ENCODE measurements at places on chromosomes 16 and 17. TPM values are rescaled to one million over a fixed set of nuclear protein-coding genes. Genes with fewer than 3 reads are reported as not detected.

C17orf100 gene
- 7.4 TPM for polyA plus RNA-seq

DNA sequence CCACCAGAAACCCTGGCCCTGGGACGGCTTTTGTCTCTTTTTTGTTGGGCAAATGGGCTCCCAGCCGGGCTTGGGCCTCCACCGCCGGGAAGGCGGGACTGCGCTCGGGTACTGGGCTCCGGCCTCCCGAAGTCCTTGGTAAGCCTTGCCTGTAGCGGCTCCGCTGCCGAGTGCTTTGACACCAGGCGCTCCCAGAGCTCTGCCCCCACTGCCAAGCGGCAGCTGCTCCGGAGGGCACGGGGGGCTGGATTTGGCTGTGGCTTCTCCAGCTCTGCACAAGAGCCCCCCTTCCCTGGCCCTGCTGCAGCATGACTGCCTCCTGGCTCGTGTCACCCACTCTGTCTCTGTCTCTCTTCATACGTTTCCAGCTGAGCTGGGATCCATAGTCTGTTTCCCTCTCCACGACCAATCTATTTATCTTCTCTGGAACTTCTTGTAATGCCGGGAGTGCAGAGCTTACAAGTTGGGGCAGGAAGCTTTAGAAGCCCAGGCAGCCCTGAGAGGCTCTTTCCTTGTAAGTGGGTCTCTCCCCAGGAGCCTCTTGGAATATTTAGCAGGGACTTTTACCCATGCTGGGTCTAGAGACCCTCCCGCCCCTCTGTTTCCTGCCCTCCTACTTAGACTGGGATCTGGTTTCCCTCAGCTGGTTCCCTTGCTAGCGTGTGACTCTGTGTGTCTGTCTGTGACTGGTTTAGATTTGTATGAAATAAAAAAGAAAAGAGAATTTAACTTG lies 246.9 kb upstream of the GSE1 start:
- DNase-seq, result no peak

- no peak for DNase-seq
Observed at GRCh38 chr17:49021095-49021767, 24.0 kb downstream of the IGF2BP1 start.

DNA sequence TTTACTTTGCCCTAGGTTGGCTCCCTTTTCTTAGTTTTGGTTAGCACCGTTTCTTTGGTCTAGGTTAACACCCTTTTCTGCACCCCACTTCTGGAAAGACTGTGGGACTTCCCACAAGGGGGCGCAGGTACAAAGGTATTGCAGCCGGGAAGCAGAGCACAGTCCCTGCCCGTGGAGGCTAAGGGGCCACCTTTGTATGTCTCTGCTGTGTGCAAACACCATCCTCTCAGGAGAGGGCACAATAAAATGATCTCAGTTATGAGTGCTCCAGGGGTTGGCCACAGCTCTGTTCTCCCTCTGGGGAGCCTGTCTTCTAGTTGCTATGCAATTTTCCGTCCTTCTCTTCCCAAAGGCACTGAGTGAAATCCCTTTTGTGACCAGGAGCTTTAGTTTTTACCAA lies 28.4 kb upstream of the TMC5 start:
- peak; percentile 73 for DNase-seq

SLC35G6 gene
- polyA plus RNA-seq, result 0.25 TPM

DNA sequence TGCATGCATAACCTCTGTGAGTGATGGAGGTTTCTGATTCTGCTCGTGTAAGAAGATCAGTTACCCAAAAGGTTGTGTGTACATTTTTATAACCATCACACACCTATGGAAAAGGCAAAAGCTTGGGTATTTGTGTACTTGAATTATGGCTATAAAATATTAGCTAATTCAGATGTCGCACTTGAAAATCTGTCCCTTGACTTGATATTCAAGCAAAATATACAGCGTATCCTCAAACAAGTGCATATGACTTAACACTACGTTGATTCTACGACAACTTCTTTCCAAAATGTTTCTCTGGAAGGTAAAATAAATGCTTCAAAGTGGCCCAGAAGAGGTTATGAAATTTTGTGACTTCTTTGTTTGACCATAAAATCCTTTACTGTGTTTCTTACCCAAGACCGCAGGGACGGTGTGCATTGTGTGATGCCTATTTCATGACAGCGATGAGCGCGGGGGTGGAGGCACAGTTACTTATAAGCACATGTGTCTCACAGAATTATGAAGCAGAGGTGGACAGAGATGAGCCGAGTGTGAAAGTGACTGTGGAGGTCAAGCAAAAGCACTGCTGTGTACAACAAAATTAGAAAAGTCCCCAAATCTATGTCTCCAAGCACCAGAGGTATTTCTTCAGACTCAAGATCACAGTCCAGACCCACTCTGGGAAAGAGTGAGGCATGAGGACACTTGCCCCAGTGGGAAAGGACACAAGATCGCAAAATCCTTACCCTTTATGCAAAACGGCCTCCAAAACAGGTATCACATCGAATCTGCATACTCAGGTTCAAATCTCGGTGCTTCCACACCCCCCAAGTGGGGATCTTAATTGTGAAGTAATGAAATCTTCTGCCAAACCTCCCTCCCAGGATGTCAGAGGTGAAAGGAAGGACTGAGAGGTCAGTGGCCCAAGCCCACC lies 4.1 kb upstream of the HOXB9 start:
- DNase-seq, result no peak

- no peak for DNase-seq
Observed at GRCh38 chr17:49971848-49972485, 3.0 kb downstream of the DLX4 start.

DNA sequence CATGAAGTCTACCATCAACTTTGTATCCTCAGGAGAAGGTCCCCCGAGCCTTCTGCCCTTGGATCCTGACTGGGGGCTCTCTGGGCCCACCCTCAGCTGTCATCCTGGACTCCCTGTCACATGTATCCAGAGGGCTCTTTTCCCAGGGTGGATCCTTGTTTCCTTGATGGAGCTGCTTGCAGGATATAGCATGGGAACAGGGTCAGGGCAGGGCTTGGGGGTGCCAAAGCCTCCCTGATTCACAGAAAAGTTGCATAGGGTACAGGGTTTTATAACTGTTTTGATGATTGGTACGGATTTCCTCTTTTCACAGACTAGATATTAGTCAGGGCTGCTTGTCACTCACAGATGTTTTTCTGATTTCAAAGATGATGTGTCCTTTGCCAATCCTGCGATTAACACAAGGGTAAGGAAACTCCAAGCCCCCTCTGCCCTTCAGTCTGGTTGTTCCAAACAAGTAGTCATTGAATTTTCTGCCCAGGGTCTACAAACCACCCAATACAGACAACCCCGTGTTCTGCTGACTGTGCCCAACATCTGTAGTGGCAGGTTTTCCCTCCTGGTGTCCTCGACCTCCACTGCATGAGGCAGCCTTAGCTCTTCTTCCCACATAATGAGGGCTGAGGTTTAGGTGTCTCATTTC lies 20.6 kb upstream of the SLC35G3 start:
- DNase-seq, result no peak

DNA sequence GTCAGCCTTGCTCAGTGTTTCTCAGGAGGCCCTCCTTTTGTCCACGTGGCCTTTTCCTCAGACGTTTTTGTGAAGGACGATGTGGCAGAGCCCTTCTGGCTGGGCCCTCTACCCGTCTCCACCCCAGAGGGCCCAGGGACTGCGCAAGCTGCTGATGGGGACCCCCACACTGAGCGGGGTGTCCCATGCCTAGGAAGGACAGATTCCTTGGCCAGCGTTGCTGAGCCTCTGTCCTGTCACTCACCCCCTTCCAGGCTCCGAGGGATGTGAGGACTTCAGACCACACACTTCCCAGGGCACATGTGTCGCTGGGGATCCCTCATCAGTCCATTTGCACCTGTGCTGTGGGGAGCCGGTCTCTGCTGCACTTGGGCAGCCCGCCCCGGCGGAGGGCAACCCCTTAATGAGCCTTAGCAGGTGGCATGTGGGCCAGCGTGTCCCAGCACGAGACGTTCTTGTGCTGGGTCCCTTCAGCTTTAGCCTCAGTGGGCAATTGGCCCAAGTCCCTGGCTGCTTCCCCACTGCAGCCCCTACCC lies 48.3 kb downstream of the NT5M start:
- no peak for DNase-seq

GRCh38 chr17:75361344-75361743 lies 44.1 kb downstream of the GRB2 start:
- no peak for DNase-seq

DNA sequence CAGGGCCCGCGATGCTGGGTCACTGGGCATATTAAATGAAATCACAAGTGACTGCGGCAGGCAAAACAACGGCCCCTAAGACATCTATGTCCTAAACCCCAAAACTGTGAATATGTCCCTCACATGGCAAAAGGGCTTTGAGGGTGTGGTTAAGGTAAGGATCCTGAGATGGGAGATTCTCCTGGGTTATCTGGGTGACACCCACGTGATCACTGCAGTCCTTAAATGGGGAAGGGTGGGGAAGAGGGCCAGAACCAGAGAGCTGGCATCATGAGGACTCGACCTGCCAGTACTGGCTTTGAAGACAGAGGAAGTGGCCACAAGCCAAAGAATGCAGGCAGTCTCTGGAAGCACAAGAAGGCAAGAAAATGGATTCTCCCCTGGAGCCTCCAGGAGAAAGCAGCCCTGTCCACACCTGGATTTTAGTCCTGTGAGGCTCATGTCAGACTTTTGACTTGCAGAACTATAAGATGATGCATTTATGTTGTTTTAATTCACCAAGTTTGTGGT lies 12.5 kb downstream of the COTL1 start:
- DNase-seq, result no peak

DNA sequence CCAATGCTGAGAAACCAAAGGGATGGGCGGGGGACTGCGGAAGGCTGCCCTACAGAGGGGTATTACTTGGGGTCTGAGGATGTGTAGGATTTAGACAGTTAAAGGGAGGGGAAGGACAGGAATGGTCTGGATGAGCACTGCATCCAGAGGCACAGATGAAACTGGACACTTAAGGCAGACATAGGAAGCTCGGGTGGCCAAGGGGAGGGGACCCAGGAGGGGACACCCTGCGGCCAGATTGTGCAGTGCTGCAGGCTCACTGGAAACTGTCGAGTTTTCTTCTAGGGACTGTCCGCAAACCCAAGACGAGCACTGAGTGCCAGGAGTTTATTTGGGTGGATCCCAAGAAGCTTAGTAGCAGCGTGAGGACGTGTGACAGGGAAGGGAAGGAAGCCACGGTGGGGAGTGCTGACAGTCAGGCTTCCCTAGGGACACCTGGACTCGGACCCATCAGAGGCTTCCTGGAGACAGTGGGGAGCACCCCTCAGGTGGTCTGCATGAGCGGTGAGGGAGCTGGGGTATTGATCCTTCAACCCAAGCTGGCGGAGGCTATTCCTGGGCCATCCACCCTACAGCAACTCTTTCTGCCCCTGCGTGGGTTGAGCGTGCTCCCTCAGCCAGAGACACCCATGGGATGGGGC lies 278.7 kb downstream of the FOXL1 start:
- no peak for DNase-seq

HBA1 gene
- polyA plus RNA-seq, result 1,281 TPM

GRCh38 chr17:46136820-46137219 lies 56.4 kb downstream of the KANSL1 start:
- DNase-seq, result no peak

DNA sequence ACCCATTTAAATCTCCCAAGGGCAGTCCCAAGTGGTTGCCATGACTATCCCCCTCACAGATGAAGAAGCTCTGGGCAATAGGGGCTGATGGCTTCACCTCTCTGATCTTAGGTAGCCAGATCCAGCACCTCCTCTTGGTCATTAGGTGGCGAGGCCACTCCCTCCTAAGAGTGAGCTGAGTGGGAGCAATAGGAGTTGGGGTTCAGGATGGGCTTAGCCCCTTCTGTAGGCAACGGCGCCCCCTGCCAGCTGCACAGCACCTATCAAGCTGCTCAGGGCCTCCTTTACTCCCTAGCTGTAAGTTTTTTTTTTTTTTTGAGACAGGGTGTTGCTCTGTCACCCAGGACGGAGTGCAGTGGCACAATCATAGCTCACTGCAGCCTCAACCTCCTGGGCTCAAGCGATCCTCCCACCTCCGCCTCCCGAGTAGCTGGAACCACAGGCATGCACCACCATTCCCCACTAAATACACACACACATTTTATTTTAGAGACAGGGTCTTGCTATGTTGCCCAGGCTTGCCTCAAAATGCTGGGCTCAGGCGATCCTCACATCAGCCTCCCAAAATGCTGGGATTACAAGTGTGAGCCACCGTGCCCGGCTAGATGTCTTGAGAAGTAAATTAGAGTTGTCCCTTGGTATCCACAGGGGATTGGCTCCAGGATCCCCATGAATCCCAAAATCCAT lies 3.5 kb upstream of the RRAD start:
- DNase-seq, result no peak
